ENCODE measurements at places on chromosomes 1 and 21. TPM values are rescaled to one million over a fixed set of nuclear protein-coding genes. Genes with fewer than 3 reads are reported as not detected.

GRCh38 chr1:53460211-53460634 lies 1.0 kb downstream of the DMRTB1 start:
- no peak for DNase-seq

GRCh38 chr1:41900603-41901444 lies 17.9 kb downstream of the HIVEP3 start:
- DNase-seq = peak; percentile 91

GRCh38 chr1:64829411-64830029 lies 84.6 kb downstream of the RAVER2 start:
- DNase-seq = no peak

DNA sequence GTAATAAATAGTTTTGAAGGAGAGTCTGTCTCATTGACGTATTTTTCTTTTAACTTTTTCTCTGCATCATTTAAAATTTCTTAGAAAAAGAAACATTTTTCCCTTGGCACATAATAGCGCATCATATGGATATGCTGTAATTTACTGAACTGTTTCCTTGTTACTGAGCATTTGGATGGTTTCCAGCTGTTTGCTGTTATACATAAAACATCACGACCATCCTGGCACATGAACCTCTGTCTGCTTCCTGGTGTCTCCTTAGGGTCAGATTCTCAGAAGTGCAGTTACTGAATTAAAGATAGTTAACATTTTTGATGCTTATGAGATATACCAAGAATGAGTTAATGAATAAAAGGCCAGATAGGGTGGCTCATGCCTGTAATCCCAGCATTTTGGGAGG lies 67.2 kb downstream of the BACE2 start:
- DNase-seq = no peak

DNA sequence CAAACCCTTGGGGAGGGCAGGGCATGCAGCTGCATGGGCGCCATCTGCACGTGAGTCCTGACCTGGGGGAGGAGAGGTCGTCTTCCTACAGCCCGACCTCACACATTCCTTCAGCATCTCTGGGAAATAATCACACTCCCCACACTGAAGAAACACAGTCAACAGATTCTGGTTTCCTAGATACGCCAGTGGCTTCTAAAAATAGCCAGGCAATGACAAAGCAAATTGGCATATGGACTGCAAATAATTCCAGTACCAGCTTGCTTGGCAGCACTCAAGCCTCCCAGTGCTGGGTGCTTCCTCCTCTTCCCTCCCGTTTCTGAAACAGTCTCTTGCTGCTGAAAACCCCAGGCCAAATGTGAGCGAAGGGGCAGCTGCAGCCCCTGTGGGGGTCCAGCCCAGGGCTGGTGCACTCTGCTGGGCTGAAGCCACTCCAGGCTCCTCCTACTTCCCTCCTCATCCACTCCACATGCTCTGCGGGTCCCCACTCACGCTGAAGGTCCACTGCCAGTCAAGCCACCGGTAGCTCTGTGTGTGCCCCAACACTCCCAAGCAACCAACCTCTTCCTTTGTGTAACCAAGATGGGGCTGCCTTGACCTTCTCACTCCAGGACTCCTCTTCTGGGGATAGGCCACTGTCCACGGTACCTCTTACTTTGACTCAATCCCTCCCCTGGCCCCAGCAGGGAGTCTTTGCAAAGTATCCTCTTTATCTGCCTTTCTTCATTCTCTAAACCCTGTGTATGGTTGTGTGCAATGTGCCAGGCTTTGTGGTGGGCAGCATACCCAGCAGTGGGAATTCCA lies 69.0 kb downstream of the KCND3 start:
- peak; percentile 72 for DNase-seq

DNA sequence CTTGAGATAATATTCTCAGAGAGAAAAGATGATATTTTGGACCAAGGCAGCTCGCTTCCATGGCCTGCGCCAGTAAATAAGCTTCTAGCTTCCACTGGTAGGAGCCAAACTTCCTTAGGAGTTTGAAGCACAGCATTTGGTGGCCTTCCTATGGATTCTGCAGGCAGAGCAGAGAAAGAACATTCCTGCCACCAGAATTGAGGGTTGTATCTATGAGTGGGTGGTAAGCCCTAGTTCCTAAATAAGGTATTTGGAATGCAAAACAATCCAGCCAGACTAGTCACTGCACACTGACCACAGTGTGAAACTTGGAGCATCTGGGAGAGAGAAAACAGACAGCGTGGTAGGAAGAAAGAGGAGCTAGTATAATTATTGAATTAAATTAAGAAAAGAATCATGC lies 54.1 kb upstream of the BCAR3 start:
- peak; percentile 73 for DNase-seq

GRCh38 chr1:58780411-58780810 lies 3.4 kb downstream of the JUN start:
- DNase-seq = no peak

- no peak for DNase-seq
These were observed 431 bp downstream of the CLCN6 start for GRCh38 chr1:11806307-11806936.

DNA sequence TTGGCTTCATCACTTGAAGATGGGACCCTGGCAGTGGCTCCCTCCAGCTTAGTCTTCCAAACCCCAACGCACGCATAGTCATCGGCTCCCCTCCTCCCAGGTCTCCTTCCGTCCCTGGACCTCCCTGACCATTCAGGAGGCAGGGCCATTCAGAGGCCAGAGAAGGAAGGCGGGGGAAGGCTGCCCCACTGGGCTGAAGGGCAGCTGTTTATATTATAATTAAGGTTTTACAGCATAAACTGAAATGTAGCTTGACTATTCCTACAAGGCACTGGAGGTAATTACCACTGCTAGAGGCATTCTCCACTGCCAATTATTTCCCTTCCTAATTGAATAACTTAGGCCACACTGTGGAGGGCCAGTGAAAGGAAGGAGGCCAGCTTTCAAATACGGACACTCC lies 170.6 kb upstream of the PROX1 start:
- no peak for DNase-seq

DNA sequence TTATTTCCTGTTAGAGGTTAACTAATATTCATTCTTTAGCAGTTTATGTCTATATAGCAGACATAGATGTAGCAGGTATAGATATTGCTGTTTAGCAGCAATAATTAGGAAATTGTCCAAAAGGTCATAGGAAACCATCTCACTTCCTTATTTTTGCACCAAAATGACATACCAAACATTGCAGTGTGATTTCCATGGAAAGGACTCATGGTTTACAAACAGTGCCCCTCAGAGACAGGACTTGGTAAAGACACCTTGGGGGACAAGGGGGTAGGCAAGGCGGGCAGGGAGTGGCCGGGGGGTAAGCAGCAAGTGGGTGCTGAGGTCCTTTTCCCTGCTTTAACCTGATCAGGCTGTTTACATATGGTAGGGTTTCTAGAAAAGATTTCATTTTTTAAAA lies 30.5 kb downstream of the BATF3 start:
- DNase-seq = no peak

DNA sequence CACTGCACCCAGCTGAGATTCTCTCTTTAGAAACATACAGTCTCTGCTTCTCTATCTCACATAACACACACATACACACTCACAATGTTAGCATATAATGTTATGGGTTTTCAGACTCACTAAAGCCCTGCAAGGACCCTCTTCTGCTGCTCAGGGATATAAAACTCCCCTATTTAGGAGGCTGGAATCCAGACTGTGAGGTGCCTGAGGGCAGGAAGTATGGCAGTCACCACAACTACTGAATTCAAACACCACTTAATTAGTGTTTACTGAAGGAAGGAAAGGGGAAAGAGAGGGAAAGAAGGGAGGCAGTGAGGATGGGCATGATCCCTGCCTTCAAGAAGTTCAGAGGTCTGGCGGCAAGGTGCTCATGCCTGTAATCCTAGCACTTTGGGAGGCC lies 7.8 kb upstream of the CDK18 start:
- no peak for DNase-seq

DNA sequence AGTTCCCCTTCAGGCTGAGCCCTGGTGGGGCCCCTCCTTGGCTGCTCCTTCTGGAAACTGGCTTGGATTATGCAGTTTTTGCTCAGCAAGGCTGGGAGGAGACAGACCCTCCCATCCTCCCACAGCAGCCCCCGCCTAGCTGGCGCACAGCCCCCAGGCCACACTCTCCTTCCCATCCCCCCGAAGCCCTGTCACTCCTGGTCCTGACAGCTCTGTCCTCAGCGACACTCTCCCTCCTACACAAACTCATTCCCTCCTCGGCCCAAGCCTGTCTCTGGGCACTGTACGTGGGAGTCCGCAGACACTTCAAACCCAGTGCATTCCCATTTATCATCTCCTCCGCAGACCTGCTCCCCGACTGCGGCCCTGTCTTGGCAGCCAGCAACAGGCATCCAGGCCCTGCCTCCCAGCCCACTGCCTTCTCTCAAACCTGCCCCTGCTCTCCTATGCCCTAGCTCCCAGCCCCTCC lies 25.0 kb upstream of the EPHB2 start:
- DNase-seq = no peak

DNA sequence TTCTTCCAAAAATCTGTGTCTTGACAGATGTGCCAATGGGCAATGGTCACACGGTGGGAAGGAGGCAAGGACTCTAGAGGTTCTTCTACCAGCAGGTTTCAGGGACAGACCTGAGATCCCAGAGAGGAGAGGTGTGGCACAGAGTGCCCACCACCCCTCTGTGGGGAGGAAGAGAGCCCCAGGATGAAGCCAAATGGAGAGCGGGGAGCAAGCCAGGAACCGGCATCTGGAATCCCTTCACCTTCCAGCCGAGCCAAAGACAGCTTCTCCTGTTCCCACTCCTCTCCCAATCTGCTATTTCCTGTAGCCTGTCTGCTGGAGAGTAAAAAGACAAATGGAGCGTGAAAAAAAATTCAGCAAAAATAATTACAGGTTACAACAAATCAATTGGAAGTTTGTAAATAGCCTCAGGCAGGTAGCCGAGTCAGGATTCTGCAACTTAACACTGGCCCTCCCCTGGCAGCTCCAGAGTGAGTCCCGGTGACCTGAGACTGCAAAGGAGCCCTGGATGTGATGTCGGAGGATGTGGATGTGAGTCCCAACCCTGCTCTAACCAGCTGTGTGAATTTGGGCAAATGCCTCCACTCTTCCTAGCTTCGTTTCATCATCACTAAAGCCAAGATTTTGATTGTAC lies 45.4 kb upstream of the LRRN2 start:
- no peak for DNase-seq

GRCh38 chr1:17342014-17342441 lies 30.0 kb upstream of the PADI6 start:
- no peak for DNase-seq

DNA sequence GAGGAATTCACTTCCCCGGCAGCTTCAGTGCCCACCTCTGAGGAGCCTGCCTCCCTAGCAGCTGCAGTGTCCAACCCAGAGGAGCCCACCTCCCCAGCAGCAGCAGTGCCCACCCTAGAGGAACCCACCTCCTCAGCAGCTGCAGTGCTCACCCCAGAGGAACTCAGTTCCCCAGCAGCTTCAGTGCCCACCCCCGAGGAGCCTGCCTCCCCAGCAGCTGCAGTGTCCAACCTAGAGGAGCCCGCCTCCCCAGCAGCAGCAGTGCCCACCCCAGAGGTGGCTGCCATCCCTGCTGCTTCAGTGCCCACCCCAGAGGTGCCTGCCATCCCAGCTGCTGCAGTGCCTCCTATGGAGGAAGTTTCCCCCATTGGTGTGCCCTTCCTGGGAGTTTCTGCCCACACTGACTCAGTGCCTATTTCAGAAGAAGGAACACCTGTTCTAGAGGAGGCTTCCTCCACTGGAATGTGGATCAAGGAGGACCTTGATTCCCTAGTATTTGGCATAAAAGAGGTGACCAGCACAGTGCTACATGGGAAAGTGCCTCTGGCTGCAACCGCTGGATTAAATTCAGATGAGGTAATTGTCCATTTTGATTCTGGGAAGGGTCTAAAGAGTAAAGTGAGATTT lies 77.4 kb upstream of the BMP8A start:
- DNase-seq = no peak

DNA sequence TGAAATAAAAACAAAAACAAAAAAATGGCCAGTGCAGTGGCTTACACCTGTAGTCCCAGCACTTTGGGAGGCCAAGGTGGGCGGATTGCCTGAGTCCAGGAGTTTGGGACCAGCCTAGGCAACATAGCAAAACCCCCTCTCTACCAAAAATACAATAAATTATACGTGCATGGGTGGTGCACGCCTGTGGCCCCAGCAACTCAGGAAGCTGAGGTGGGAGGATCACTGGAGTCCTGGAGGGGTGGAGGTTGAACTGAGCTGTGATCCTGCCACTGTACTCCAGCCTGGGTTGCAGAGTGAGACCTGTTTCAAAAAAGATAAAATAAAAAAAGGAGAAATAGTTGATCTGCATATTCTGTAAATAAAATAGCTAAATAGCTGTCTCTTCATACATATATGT lies 41.2 kb downstream of the HS2ST1 start:
- DNase-seq = no peak

GRCh38 chr1:21518774-21519455 lies 9.7 kb downstream of the ALPL start:
- DNase-seq = no peak

DNA sequence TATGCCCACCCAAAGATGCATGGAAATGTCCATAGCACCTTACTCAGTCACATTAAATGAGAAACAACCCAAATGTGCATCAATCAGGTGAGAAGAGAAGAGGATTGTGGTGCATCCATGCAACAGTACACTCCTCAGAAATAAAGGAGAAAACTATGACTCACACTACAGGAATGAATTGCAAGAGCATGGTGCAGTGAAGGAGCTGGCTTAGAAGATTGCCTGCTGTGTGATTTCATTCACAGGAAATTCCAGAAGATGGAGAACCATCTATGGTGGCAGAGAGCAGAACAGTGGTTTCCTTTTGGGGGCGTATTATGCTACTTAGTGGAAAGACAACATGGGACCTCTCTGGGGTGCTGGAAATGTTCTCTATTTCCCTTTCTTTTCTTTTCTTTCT lies 278.6 kb upstream of the AJAP1 start:
- DNase-seq = peak; percentile 24

The FAM43B gene
- total RNA-seq = 0.09 TPM

The SSU72 gene
- total RNA-seq = 49.7 TPM

The MRPL9 gene
- total RNA-seq = 275 TPM

The RAB25 gene
- not detected for total RNA-seq

The RUNX3 gene
- not detected for total RNA-seq

The LCE1D gene
- total RNA-seq = not detected
